ENCODE measurements at places on chromosomes 1 and 21.

- DNase-seq = no peak
These were observed 166.2 kb upstream of the PLXNA2 start for GRCh38 chr1:208410409-208410808.

DNA sequence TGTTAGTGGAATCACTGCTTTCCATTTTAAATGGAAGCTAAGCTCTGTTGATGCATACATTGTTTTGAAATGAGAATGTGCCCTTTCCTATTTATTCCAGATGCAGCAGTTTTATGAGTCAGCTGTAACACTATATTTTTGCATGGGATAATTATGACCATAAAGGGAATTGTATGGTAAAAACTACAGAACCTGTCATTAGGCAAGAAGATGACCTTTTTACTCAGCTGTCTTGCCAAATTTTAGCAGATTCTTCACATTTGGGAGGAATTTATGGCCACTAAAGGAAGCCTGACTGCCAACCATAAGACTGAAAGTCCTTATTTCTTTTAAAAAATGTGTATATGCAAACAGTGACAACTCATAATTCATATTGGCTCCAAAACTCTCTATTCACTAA is 356.3 kb upstream of the PRMT6 start:
- DNase-seq = no peak

GRCh38 chr1:240739754-240740153 is 127.8 kb upstream of the GREM2 start:
- no peak for DNase-seq

GRCh38 chr1:247961791-247962190 is 3.2 kb upstream of the OR2AK2 start:
- no peak for DNase-seq

GRCh38 chr1:1345384-1345783 is 3.8 kb downstream of the DVL1 start:
- no peak for DNase-seq

- peak; percentile 22 for DNase-seq
These were observed 42.1 kb upstream of the NBPF3 start for GRCh38 chr1:21397813-21398188.

DNA sequence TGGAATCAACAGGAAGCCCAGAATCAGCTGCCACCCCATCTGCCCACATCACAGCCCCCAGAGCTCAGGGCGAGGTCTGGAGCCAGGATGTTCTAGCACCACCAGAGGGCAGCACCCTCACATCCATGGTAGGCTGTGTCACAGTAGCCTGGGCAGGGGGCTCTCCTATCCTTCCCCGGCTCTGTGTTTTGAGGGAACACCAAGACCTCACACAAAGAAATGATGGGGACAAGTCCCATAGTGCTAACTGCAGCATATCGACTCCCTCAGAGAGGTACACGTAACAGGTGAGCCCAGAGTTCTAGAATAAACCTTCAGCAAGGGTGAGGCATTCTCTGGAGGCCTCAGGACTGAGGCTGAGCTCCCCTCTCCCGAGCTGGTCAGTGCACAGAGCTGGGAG is 2.3 kb upstream of the KCNC4 start:
- peak; percentile 43 for DNase-seq

GRCh38 chr1:156860628-156861423 is at the start of gene NTRK1:
Gene NTRK1 (plus strand): TSS chr1:156860865. CDS start chr1:156860935, 70 bp downstream.
- no peak for DNase-seq

DNA sequence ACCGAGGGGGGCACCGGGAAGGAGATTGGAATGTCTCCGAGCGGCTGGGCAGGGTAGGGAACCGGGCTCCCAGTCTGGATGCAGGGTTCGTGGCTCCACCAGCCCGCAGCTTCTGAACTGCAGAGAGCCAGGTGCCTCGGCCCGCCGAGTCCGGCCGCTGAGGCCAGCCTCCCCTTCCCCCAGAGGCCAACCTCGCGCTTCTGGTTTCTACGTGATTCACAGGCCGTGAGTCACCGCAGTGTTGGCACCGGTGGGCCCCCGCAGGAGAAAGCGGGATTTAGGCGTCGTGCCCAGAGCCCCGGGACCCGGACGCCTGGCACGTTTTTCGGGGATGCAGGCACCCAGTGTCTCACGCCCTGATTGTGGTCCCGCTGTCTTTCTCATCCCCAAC is 458 bp downstream of the CRABP2 start:
- DNase-seq = peak; percentile 11

- DNase-seq = no peak
These were observed 178.9 kb downstream of the PDE4B start for GRCh38 chr1:65971547-65971946.

DNA sequence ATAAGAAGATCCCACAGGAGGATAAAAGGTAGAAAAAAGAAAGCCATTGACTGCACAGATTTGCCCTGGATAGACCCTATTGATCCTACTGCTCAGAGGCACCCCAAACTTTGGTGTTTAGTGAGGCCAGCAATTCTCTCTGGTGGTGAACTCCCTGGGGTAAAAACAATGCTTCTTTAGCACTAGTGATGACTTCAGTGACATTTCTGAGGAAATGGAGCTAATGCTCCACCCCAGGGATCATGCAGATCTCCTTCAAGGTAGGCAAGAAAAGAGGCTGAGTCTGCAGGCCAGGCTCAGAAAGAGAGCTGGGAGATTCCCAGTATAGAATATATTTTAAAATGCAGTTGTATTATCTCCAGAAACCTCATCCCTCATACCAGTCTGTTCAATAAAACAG is 140.3 kb downstream of the LMX1A start:
- DNase-seq = no peak

DNA sequence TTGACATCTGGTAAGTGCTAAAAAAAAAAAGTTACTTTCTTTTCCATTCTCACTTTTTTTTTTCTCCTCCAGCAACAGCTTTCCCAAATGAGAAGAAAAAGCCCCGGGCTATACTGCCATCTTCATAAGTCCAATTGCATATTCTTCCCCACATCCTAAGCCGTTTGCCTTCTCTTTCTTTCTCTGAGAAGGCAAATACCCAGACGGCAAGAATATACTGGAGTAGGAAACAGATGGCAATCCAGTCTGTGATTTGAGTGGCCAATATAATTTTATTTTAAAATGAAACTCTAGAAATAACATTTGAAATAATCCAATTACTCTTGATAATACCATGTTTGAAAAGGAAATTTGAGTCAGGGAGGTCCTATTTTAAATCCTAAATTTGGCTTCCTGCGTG is 44.6 kb upstream of the GREM2 start:
- DNase-seq = no peak

GRCh38 chr1:166638137-166638536 is 201.1 kb upstream of the POGK start:
- DNase-seq = no peak

- no peak for DNase-seq
These were observed 52.5 kb downstream of the LRRC8D start for GRCh38 chr1:89873288-89873687.

GRCh38 chr1:15347182-15347581 is 62.5 kb upstream of the EFHD2 start:
- no peak for DNase-seq

- DNase-seq = no peak
These were observed 158.1 kb downstream of the RUNX1 start for GRCh38 chr21:34890724-34891612.

- no peak for DNase-seq
These were observed 9.6 kb upstream of the SLC6A9 start for GRCh38 chr1:44040846-44041245.

- no peak for DNase-seq
These were observed 10.9 kb upstream of the IFI16 start for GRCh38 chr1:158998781-158999161.

- no peak for DNase-seq
These were observed 1.2 kb downstream of the SLC37A1 start for GRCh38 chr21:42514883-42515228.

DNA sequence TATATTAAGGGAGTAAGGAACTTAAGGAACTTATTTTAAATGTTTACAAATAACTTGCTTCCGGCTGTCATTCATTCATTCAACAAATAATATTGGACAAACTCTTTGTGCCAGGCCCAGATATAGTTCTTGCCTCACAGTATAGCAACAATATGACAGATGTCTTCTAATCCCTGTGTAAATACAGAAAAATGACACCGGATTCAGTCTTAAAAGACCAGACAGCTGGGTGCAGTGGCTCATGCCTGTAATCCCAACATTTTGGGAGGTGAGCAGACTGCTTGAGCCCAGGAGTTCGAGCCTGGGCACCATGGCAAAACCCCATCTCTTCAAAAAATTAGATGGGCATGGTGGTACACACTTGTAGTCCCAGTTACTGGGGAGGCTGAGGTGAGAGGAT is 23.7 kb downstream of the EIF2B3 start:
- DNase-seq = no peak

DNA sequence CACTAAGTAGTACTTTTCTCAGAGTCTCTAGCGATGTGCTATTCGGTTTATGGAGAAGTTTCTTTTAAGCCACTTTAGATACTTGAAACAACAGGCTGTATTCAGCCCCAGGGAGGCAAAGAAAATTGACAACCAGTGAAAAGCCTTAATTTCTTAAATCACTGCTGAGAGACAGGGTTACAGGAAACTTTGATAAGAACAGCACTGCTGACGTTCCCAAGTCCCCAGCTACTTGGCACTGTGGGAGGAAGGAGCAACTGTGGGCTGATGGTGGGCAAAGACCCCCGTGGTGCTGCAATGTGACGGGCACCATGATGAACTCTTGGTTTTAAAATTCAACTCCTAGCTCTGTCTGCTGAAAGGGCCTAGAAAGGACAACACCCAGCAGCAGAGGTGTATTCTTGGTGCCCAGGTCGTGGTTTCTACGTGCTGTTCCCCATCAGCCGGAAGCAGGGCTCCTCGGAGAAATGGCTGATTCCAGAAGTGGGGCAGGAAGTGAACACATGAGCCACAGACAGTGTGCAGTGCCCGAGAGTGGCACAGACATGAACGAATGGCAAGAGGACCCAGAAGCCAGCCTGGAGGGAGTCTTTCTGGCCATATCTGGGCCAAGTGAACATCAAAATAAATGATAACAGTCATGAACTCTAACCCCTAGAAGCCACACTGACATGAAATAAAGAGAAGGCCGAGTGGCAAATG is 5.3 kb downstream of the PTTG1IP start:
- no peak for DNase-seq

- DNase-seq = no peak
These were observed 187.7 kb downstream of the C1orf94 start for GRCh38 chr1:34364376-34364775.

DNA sequence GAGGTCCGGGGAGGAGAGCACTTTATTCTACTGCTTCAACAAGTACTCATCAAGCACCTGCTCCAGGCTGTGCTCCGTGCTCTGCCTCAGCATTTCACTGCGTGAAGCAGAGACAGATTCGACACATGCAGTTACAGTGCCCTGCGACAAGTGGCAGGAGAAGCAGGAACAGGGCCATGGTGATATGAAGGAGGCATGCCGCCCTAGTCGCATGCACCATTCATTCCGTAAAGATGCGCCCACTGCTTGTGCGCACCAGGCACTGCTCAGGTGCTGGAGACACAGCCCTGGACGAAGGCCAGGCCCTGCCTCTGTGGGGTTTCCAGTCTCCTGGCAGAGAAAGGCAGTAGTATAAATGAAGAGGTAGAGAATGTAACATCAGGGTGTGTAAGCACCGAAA is 206.6 kb downstream of the HIVEP3 start:
- no peak for DNase-seq

- no peak for DNase-seq
These were observed 111.6 kb upstream of the ZC3H12A start for GRCh38 chr1:37362594-37363385.

DNA sequence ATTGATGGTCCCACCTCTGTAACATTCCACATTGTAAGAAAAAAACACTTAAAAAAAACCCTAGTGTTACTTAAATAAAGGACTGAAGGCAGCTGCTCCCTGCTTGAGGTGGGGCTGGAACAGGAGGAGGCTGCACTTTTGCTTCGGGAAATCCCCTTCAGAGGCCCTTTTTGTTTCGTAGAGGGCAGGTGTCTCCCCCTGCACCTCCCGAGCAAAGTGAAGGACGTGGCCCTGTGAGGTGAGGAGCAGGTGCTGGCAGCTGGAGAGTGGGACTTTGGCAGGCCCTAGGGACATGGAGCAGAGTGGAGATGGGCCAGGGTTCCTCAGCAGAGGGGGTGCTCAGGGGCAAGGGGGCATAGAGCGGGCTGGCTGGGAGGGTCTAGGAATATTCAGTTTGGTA is 33.4 kb upstream of the WNT4 start:
- DNase-seq = no peak

DNA sequence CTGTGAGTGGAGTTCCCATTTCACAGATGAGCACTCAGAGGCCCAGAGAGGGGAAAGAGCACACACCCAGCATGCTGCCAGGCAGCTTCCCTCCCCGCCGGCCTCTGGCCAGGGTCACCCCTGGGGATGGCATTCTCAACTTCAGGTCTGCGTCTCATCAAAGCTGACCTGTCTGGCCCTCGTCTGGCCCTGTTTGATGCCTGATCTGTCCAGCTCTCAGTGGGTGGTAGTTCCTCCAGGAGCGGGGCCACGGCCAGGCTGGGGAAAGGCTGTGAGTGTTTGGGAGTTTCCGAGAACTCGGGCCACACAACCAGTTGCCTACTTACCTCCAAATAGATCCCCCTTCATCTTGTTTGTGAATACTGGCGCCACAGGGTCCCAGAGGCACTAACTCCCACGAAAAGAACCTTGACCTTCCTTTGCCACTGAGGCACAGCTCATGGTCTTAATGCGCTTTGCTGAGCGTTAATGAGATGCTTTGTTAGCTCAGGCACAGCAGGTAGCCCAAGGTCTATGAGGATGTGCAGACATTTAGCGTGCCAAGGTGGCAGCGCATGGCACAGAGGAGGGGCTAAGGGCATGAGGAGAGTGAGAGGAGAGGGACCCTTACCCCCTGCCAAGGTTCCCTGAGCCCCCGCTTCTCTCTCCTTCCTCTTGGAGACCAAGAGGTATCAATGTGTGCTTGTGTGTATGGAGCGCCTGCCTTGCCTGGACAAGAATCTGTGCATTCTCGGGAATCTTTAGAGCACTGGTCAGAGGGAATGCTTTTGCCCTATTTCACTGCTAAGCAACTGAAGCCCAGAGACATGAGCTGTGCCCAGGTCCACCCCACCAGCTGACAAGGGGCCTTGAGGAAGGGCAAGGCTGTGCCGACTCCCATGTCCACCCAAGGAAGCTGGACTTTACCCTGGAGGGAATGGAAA is 61.2 kb downstream of the DISP3 start:
- no peak for DNase-seq

DNA sequence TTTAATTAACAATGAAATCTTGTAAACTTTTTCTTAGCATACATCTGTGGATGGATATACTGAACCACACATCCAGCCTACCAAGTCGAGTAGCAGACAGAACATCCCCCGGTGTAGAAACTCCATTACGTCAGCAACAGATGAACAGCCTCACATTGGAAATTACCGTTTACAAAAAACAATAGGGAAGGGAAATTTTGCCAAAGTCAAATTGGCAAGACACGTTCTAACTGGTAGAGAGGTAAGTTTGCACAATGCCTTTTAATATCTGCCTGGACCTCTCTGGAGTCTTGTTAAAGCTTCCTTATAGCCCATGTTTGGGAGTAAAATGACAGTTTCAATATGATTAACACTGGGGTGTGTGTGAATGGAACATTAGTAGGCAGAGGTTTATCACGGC is 51.4 kb downstream of the MARK1 start:
- no peak for DNase-seq

Data from occipital lobe (tissue), 3 donors.